Naive thymus-derived CD4-positive, alpha-beta T cell (primary cell): ENCODE measurements at places on chromosomes 5 and 9. TPM values are rescaled to one million over a fixed set of nuclear protein-coding genes. Genes with fewer than 3 reads are reported as not detected.

DNA sequence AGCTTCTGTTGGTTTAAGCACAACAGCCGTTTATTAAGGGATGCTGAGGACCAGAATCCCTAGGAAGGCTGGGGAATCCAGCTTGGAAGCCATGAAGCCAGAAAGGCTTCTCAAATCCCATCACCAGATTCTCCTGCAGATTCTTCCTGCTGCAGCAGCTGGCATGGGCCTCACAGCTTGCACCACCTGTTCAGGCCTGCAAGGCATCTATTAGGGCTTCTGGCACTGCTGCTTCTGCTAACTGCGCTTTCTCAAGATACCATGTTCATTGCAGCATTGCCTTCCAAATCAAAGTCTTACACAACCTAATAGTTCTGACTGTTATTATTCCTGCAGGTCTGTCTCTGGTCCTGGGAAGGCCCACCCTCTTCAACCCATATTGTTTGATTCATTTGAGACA is 51.2 kb upstream of the ZNF366 start:
- no peak overlapping the region for H3K4me3 ChIP-seq
- H3K27ac ChIP-seq = no peak overlapping the region
- no peaks in the 10 kb centered on the region for H3K27me3 ChIP-seq
- DNase-seq = no peak
- no peaks in the 10 kb centered on the region for H3K36me3 ChIP-seq

GPR151 gene
- not detected for total RNA-seq

GRCh38 chr5:10229306-10230048 is 20.2 kb downstream of the ATPSCKMT start:
- H3K4me1 ChIP-seq = no peaks in the 10 kb centered on the region
- no peak for DNase-seq
- H3K36me3 ChIP-seq = peaks cover 8% of the 10 kb centered on the region
- no peak overlapping the region for H3K27ac ChIP-seq

DNA sequence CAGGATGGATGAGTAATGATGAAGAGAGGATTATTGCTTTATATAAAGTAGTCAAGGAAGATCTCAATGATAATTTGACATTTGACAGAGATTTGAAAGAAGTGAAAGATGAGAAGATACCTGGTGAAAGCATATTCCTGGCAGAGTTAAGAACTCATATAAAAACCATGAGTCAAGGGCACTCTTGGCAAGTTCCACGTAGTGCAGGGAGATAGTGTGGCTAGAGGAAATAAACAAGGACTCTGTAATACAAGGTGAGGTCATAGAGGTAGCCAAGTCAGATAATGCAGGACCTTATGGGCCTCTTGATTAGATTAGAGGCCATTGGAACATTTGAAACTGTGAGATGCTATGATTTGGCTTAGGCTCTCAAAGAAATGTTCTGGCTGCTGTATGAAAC is 72.3 kb downstream of the HCN1 start:
- H3K4me3 ChIP-seq = no peak overlapping the region
- no peak for DNase-seq
- no peak overlapping the region for H3K27ac ChIP-seq

DNA sequence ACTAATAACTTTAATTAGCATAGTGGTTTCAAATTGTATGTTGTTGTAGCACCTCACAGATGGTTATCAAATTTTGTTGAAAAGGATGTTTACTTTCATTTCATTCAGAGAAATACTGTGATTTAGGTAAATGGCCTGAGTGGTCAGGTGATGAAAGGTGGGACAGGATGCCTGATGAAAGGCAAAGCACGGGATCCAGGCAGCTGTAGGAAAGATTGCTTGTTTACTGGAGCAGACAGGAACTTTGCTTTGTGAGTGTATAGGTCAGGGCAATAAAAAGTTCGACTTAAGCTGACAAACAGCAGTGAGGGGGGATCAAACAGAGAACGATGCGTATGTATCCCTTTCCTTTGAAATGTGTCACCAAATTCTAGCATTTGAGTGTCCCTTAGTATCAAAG is 19.0 kb downstream of the KIAA1958 start:
- no peak overlapping the region for H3K27ac ChIP-seq
- no peaks in the 10 kb centered on the region for H3K4me1 ChIP-seq
- H3K36me3 ChIP-seq = no peaks in the 10 kb centered on the region
- DNase-seq = no peak

- DNase-seq = no peak
- no peak overlapping the region for H3K4me3 ChIP-seq
- no peaks in the 10 kb centered on the region for H3K4me1 ChIP-seq
- no peaks in the 10 kb centered on the region for H3K36me3 ChIP-seq
- H3K27me3 ChIP-seq = no peaks in the 10 kb centered on the region
These were observed 91.4 kb upstream of the IRX4 start for GRCh38 chr5:1974081-1974480.

DNA sequence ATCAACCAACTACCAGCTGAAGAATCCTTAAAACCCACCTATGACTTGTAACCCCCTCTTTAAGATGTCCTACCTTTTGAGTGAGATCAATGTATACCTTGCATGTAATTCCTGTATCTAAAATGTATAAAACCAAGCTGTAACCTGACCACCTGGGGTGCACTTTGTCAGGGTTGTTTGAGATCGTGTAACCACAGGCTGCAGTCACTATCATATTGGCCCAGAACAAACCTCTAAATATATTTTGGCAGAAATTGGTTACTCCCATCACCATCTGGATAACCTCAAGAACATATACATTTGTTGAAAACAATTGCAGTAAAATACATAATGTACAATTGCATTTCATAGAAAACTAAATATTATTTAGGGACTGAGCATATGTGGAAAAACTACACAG is 8.4 kb downstream of the CARNMT1 start:
- no peak for DNase-seq
- no peak overlapping the region for H3K27ac ChIP-seq
- no peaks in the 10 kb centered on the region for H3K27me3 ChIP-seq
- H3K4me3 ChIP-seq = no peak overlapping the region
- no peaks in the 10 kb centered on the region for H3K36me3 ChIP-seq

GRCh38 chr9:19431361-19432171 is 22.8 kb downstream of the ACER2 start:
- no peaks in the 10 kb centered on the region for H3K4me1 ChIP-seq
- no peak overlapping the region for H3K4me3 ChIP-seq
- no peaks in the 10 kb centered on the region for H3K27me3 ChIP-seq
- no peaks in the 10 kb centered on the region for H3K36me3 ChIP-seq
- no peak for DNase-seq
- H3K27ac ChIP-seq = no peak overlapping the region

- no peak overlapping the region for H3K4me3 ChIP-seq
- no peak for DNase-seq
- no peaks in the 10 kb centered on the region for H3K36me3 ChIP-seq
- H3K27ac ChIP-seq = no peak overlapping the region
- H3K27me3 ChIP-seq = no peaks in the 10 kb centered on the region
These were observed 699.6 kb downstream of the TAF11L14 start for GRCh38 chr5:18333841-18334240.

TEX48 gene
- 0.36 and 0.85 TPM in 2 replicates for total RNA-seq

DNA sequence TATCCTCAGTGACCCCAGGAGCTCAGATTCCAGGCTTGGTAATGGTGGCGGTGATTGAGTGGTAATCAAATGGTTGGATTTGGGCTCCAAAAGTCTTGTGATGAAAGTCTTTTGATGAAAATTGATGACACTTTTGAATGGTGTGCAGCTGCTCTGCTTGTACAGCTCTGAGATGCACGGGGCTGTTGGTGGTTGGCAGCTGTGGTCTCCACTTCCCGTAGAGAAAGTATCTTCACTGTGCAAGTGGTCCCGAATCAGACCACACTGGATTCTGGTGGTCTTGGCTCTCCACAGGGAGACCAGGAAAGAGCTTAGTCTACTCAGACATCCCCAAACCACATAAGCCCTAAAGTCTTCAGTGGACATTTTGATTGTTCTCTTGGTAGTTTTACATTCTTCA is 96.6 kb downstream of the MARCHF11 start:
- H3K4me3 ChIP-seq = no peak overlapping the region
- no peak for DNase-seq
- H3K27ac ChIP-seq = no peak overlapping the region
- no peaks in the 10 kb centered on the region for H3K27me3 ChIP-seq
- H3K4me1 ChIP-seq = no peaks in the 10 kb centered on the region

TTC33 gene
- 7.8 TPM for total RNA-seq

RUSC2 gene
- 5.4 TPM for total RNA-seq

GRCh38 chr5:135094339-135095051 is 60.5 kb upstream of the PITX1 start:
- no peaks in the 10 kb centered on the region for H3K27me3 ChIP-seq
- no peak for DNase-seq
- H3K36me3 ChIP-seq = no peaks in the 10 kb centered on the region
- H3K27ac ChIP-seq = no peak overlapping the region

EXD3 gene
- total RNA-seq = 27.2 TPM

DNA sequence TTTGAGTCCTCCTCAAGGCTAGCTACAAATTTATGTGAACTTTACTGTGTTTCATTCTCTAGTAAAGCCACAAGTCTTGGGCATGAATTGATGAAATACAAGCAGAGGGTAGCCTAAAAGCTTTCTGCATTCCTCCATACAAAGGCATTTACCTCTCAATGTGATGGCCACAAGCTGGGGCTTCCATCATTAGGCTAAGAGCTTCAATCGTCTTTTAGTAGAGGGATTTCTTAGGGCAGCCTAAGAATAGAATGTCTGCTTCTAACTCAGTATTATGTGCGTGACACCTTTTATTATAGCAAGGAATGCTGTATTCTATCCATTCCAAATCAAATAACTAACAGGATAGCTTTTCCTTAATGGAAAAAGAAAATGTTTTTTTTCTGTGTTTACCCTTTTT is 3.7 kb downstream of the PLAC8L1 start:
- H3K27me3 ChIP-seq = no peaks in the 10 kb centered on the region
- no peak overlapping the region for H3K4me3 ChIP-seq
- DNase-seq = no peak

DNA sequence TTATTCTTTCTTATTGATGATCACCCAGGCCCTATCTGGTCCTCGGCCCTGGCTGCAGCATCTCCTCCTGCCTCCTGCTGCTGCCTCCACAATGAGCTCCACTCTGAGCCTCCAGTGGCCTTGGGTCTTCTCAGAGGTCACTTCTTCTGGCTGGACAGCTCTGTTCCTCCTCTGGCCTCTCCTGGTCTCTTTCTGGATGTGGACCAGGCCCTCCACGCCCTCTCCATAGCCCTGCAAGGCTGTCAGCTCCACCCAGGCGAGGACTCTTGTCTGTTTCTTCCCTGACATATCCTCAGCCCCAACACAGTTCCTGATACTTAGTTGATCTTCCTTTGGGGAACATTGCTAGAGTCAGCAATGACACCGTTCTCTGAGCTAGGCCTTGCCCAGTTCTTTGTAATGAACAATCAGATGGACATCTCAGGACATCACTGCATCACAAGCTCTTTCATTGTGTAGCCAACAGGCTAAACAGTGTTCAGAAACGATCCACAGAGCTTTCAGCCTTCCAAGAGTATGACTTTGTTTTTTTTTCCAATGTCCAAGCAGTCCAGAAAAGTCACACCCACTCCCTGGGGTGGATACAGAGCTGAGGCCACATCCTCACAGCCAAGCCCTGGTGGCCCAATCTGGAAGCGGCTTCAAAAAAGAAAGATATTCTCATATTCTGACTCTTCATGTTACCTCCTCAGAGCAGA is 62.5 kb upstream of the DNAH5 start:
- H3K4me1 ChIP-seq = no peaks in the 10 kb centered on the region
- no peak overlapping the region for H3K4me3 ChIP-seq
- H3K36me3 ChIP-seq = no peaks in the 10 kb centered on the region
- DNase-seq = no peak
- H3K27ac ChIP-seq = no peak overlapping the region

- H3K27me3 ChIP-seq = no peaks in the 10 kb centered on the region
- no peaks in the 10 kb centered on the region for H3K36me3 ChIP-seq
- H3K27ac ChIP-seq = no peak overlapping the region
- no peak overlapping the region for H3K4me3 ChIP-seq
- H3K4me1 ChIP-seq = no peaks in the 10 kb centered on the region
These were observed 140.6 kb upstream of the MOCS2 start for GRCh38 chr5:53250201-53250550.

DNA sequence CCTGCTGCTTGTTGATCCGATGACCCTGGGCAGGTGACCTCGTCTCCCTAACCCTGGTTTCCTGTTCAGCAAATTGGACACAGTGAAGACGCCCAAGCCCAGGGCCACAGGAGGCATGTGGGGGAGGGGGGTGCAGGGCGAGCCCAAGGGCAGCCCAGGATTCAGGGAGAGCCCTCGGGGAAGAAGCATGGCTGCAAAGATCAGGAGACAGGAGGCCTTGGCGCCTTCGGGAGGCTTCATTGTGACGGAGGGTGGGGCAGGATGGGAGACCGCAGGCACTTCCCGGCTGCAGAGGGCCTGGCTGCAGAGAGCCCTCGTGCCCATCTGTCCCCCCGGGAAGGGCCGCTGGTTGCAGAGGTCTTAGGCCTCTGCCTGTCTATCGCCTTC is 6.2 kb downstream of the ASS1 start:
- no peaks in the 10 kb centered on the region for H3K27me3 ChIP-seq

GRCh38 chr5:68033029-68033428 is 182.5 kb upstream of the PIK3R1 start:
- no peak for DNase-seq
- no peaks in the 10 kb centered on the region for H3K36me3 ChIP-seq
- H3K27ac ChIP-seq = no peak overlapping the region
- H3K4me3 ChIP-seq = no peak overlapping the region

GRCh38 chr9:127927201-127927987 is 3.2 kb downstream of the PIP5KL1 start:
- H3K27me3 ChIP-seq = no peaks in the 10 kb centered on the region
- no peaks in the 10 kb centered on the region for H3K36me3 ChIP-seq
- peak overlapping the region; percentile 53 for H3K4me3 ChIP-seq

SLC22A4 gene
- 0.13 and 0.29 TPM in 2 replicates for total RNA-seq

- no peaks in the 10 kb centered on the region for H3K36me3 ChIP-seq
- H3K27ac ChIP-seq = no peak overlapping the region
- H3K4me3 ChIP-seq = no peak overlapping the region
- H3K4me1 ChIP-seq = no peaks in the 10 kb centered on the region
- no peaks in the 10 kb centered on the region for H3K27me3 ChIP-seq
These were observed 53.4 kb downstream of the GALNT12 start for GRCh38 chr9:98860871-98861293.

PTGES gene
- total RNA-seq = 0.50 TPM

GRCh38 chr5:89016741-89017303 is 133.8 kb upstream of the MEF2C start:
- no peaks in the 10 kb centered on the region for H3K4me1 ChIP-seq
- no peak overlapping the region for H3K4me3 ChIP-seq
- no peaks in the 10 kb centered on the region for H3K36me3 ChIP-seq
- H3K27me3 ChIP-seq = no peaks in the 10 kb centered on the region
- H3K27ac ChIP-seq = no peak overlapping the region

SPAG8 gene
- 1.3 and 2.1 TPM in 2 replicates for total RNA-seq
